ENCODE measurements at places on chromosomes 16 and 17. TPM values are rescaled to one million over a fixed set of nuclear protein-coding genes. Genes with fewer than 3 reads are reported as not detected.

The APOH gene
- not detected for polyA plus RNA-seq

The VAT1L gene
- 6.4 TPM for polyA plus RNA-seq

The DDX42 gene
- polyA plus RNA-seq, result 33.9 TPM

The NUDT16L1 gene
- 43.6 TPM for polyA plus RNA-seq

The CCL17 gene
- polyA plus RNA-seq, result not detected

The TNFRSF13B gene
- polyA plus RNA-seq, result not detected

The CYGB gene
- polyA plus RNA-seq, result 1.6 TPM

DNA sequence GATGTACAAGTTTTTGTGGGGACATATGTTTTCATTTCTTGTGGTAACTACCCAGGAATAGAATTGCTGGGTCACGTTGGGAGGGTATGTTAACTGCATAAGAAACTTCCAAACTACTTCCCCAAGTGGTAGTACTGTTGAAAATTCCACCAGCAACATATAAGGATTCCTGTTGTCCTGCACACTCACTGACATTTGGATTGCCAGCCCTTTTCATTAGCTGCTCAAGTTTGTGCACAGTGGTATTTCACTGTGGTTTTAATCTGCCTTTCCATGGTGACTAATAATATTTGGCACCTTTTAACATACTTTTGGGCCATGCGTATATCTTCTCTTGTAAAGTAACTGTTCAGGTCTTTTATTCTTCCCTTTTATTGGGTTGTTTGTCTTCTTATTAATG lies 103.3 kb downstream of the GNAO1 start:
- no peak overlapping the region for H3K4me3 ChIP-seq
- peaks cover 10% of the 10 kb centered on the region for H3K4me1 ChIP-seq
- H3K27ac ChIP-seq, result no peak overlapping the region
- peaks cover 21% of the 10 kb centered on the region for H3K27me3 ChIP-seq
- no peaks in the 10 kb centered on the region for H3K36me3 ChIP-seq

DNA sequence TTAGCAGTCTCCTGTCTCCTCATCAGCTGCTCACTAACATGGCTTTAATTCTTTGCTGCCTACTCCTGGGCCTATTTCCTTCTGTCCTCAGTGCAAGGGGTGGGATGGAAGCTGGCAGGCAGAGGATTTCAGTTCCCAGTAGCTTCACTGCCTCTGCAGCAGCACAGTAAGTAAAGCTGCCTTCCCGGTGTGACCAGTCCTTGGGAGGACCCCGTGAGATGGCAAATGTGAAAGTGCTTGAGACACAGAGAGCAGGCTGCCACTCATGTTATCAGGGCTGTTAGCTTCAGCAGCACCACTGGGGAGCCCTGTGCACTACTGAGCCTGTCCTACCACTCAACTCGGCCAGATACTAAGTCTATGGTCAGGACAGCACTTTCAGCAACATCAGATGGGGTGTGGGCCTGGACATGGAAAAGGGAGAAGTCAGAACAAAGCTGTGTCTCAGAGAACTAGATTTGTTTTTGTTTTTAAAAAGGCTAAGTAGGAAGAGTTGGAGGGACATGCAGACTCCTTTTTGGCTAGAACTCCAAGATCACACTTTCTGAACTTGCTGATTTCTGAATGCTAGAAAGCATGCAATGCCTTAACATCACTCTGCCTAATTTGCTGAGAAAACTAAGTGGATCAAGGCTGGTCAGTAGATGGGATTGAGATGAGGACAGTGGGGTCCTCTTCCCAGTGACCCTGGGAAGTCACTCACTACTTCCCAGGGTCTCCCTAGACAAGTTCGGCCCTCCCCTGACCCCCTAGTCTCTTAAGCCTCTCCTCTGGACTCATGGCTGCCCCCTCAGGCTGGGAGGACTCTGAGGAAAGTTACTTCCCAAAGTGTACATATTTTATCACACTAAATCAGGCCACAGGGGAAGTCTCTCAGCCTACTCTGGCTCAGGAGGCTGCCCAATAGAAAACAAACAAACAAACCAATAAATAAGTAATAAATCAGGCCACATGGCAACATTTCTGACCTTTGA lies 1.1 kb downstream of the ACSF2 start:
- peak overlapping the region; percentile 80 for H3K4me3 ChIP-seq
- DNase-seq, result peak; percentile 56

DNA sequence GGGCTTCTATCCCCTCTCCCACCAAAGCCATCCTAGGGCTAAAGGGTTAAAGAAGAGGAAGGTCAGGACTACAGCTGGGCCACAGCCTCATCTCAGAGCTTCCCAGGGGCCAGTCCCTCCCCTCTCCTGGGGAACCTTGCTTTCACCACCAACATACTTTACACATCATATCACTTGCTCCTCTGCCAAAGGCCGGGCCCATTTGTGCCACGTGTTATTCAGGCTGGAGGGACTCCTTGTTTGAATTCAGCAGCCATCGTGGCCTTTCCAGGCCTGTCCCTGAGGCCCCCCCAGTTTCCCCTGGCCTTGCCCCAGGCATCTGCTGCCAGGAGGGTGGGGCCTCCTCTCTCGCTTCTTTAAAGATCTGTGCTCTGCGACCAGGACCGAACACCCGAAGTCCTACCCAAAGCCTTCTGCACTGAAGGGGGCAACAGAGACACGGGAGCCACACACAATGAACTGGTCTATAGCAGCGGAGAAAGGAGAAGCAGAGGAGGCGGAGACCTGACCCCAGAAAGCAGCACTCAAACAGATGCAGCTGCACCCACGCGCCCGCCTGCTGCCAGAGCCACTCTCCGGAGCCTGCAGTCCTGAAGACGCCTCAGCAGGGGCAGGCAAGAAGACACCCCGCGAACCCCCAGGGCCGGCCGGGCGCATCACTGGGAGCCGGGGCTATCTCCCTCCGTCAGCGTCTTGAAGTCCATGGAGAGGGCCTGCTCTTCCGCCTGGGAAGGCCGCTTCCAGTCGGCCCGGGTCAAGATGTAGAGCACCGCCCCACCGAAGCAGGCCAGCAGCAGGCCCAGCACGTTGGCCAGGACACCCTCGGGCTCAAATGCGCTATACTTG lies 12.1 kb downstream of the CYB561 start:
- H3K36me3 ChIP-seq, result no peaks in the 10 kb centered on the region
- peak overlapping the region; percentile 54 for H3K4me3 ChIP-seq
- no peaks in the 10 kb centered on the region for H3K27me3 ChIP-seq
- peaks cover 22% of the 10 kb centered on the region for H3K4me1 ChIP-seq
- DNase-seq, result peak; percentile 96
- peak overlapping the region; percentile 98 for H3K27ac ChIP-seq

GRCh38 chr16:12245921-12246720 lies 269.6 kb downstream of the SNX29 start:
- H3K27ac ChIP-seq, result no peak overlapping the region
- no peaks in the 10 kb centered on the region for H3K27me3 ChIP-seq
- H3K36me3 ChIP-seq, result no peaks in the 10 kb centered on the region
- no peaks in the 10 kb centered on the region for H3K4me1 ChIP-seq
- no peak for DNase-seq

DNA sequence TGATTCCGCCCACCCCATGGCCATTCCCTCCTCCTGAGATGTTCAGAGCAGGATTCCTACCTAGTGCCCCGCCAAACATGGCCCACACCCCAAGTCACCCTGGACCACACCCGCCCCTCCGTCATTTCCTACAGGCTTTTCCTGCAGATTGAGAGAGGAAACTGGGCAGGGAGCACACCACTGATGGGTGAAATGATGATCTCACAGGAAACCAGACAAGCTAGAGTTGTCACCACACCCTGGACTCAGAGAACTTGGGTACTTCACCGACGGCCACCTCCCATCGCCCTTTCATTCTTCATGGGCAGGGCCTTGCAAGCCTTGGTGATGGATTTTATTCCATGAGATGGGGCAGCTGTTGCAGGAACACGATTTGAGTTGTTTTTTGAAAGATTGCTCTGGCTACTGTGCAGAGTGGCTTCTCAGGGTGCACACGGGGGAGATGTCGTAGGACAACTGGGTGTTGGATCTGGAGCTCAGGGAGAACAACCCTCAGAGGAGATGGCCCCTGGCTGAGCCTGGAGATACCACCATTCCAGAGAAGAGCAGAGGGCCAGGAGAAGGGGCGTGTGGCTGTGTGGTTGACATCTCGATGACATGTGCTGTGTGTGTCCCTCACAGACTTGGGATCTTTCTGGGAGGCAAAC lies 7.4 kb upstream of the B9D1 start:
- DNase-seq, result no peak
- H3K36me3 ChIP-seq, result no peaks in the 10 kb centered on the region
- H3K4me3 ChIP-seq, result no peak overlapping the region

DNA sequence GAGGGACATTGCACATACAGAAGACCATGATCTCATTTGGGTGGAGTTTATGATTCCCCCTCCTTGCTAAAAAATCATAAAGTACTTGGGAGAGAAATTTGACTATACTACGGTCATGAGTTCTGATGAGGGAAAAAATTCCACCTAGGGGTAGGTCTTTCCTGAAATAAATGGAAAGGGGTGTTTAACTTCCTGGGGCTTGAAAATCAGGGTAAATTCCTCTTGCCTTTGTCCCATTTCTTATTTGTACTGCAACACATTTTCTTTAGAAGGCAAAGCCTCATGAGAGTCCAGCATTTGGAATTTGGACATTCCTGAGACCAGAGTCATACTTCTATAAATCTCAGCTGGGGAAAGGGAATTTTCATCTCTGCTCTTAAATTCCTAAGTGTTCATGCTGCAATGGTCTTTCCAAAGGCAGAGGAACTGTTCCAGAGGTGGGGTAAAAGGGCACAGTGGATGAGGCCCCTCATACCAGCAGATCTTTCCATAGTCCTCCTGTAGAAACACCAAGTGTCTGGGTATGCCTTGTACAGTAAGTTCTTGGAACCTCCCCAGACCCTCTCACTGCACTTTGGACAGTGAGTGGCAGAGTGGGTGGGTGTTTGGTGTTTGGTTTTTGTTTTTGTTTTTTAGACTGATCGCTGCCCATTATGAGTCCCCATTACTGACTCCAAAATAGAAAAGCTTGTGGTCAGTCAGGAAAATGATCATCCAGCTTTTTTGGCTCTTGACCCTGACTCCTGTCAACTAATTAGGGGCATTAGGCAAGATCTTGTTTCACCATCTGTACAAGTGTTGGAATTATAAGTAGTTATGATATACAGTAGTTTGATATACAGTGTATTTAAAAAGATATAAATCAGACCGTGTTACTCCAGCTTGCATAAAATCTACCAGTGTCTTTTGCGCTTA lies 6.0 kb downstream of the LYRM1 start:
- H3K27ac ChIP-seq, result peak overlapping the region; percentile 87
- peak; percentile 88 for DNase-seq
- H3K27me3 ChIP-seq, result no peaks in the 10 kb centered on the region
- H3K4me3 ChIP-seq, result peak overlapping the region; percentile 60
- H3K36me3 ChIP-seq, result no peaks in the 10 kb centered on the region
- H3K4me1 ChIP-seq, result peaks cover 66% of the 10 kb centered on the region

- 0 out of 2 replicates have a peak, but pooled peaks cover 4% of the 10 kb centered on the region for H3K27me3 ChIP-seq
- no peak overlapping the region for H3K4me3 ChIP-seq
- no peak overlapping the region for H3K27ac ChIP-seq
- DNase-seq, result peak; percentile 74
- H3K4me1 ChIP-seq, result peaks cover 20% of the 10 kb centered on the region
- no peaks in the 10 kb centered on the region for H3K36me3 ChIP-seq
Measured at GRCh38 chr16:55297910-55298479, 26.0 kb upstream of the IRX6 start.

- H3K4me1 ChIP-seq, result no peaks in the 10 kb centered on the region
- no peak for DNase-seq
Measured at GRCh38 chr16:86492961-86493629, 17.2 kb upstream of the FOXF1 start.

GRCh38 chr17:354651-355556 lies 2.3 kb upstream of the RPH3AL start:
- DNase-seq, result no peak
- H3K4me1 ChIP-seq, result 0 out of 2 replicates have a peak, but pooled peaks cover 4% of the 10 kb centered on the region
- H3K36me3 ChIP-seq, result no peaks in the 10 kb centered on the region
- no peak overlapping the region for H3K27ac ChIP-seq
- no peak overlapping the region for H3K4me3 ChIP-seq
- no peaks in the 10 kb centered on the region for H3K27me3 ChIP-seq

DNA sequence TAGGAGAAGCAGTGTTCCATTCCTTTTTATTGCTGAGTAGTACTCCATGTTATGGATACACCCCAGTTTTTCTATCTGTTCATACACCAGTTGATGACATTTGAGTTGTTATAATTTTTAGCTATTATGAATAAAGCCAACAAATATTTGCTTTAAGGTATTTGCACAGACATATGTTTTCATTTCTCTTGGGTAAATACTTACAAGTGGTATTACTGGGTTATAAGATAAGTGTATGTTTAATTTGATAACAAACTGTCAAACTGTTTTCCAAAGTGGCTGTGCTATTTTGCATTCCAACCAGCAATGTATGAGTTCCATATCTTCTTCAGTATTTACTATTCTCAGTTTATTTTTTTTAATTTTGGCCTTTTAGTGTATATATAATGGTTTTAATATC lies 27.7 kb upstream of the GFOD2 start:
- no peak overlapping the region for H3K27ac ChIP-seq
- DNase-seq, result no peak
- H3K36me3 ChIP-seq, result no peaks in the 10 kb centered on the region
- no peak overlapping the region for H3K4me3 ChIP-seq

DNA sequence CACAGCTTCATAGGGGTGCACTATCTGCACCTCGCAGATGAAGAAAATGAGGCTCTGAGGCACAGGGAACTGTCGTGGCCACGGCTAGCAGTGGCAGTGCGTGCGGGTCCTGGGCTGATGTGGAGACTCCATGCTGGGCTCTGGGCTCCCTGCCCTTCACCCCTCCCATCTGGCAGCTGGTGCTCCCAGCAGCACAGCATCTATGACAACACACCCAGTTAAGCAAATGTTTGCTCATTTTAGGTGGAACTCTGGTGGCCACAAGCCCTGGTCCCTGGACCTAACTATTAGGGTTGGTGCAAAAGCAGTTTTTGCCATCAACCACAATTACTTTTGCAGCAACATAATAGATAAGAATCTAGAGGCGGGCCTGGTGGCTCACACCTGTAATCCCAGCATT lies 30.9 kb downstream of the IFT140 start:
- H3K27ac ChIP-seq, result no peak overlapping the region
- H3K36me3 ChIP-seq, result no peaks in the 10 kb centered on the region
- H3K4me3 ChIP-seq, result no peak overlapping the region
- H3K27me3 ChIP-seq, result no peaks in the 10 kb centered on the region

All from GM23248 (cell line).